ENCODE measurements at places on chromosomes 12 and 14.

DNA sequence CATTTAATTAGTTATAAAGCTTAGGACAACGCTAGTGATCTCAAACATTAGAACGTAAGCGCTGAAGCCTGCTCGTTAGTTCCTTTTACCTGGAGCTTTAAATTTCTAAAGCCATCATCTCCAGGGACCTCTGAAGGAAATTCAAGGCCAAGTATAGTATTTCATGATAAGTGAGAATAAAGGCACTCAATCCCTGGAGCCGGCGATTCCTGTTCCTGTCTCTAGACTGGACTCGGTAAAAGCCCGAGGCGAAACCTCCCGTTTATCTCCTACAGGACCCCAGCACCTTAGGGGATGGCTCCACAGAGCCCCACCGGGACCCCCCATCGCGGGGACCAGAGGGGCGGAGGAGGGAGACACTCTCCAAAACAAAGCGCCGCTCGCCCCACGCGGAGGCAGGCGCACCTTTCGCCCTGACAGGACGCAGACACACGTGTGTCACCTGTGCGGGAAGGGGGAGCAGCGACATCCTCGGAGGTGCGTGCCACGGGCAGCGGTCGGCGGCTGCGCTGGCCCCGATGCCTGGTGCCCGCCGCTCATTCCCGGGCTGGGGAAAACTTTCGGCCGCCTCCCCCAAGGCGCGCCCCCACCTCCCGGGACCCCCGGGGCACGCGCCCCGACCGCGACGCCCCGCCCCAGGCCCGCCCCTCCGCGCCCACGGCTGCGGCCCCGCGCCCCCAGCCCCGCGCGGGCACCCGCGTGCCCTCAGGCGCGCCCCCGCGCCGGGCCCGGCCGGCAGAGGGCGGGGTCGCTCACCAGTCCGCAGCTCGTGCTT lies 678 bp downstream of the RPS6KA5 start:
- no peak overlapping the region for H3K4me3 ChIP-seq
- H3K36me3 ChIP-seq, result no peaks in the 10 kb centered on the region
- DNase-seq, result peak; percentile 72

DNA sequence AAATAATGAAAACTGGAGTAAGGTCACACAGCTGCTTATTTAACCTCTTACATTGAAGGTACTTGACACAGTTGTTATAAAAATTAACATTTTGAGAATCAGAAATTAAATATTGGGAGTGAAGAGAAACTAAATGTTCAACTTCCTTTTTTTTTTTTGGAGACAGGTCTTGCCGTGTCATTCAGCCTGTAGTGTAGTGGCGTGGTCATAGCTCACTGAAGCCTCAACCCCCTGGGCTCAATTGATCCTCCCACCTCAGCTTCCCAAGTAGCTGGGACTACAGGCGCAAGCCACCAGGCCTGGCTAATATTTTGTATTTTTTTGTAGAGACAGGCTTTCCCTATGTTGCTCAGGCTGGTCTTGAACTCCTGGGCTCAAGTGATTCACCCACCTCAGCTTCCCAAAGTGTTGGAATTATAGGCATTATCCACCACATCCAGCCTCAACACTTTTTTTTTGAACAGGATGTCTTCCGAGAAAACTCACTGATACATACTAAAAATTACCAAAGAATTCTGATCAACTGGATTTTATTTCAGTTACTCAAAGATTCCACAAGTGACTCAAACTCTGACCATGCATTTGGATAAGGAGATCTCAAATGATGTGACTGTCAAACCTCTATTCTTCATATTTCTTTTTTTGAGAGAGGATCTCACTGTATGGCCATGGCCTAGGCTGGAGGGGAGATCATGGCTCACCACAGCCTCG lies 35.4 kb downstream of the SGPP1 start:
- H3K4me3 ChIP-seq, result no peak overlapping the region
- H3K36me3 ChIP-seq, result no peaks in the 10 kb centered on the region
- no peak for DNase-seq
- no peak overlapping the region for H3K27ac ChIP-seq
- H3K4me1 ChIP-seq, result no peaks in the 10 kb centered on the region

DNA sequence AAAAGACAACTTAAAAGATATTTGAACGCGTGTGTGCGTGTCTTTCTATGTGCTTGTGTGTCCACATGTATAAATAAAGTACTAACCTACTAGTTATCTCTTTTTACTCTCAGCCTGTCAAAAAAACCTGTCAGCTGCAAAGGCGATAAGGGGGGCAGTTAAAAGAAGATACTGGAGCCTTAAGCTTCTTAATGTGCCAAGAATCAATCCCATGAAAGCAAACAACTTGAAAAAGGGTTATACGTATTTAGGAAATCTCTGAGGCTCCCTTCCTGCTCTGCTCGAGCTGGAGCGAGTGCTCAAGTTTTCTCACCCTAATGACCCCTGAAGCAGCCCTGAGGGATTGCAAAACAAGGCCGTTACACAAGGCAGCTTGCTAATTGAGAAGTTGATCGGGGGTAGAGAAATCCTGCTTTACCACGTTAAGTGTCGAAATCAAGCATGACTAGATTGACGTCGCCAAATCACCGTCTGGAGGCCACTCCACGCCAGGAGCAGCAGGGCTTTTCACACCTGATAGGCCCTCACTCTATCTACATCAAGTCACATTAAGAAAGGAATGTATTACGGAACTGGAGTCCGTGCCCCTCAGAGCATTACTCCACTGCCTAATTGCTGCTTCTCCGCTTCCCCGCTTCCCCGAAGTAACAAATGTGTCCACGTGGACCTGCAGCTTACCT lies 32.4 kb downstream of the LMO3 start:
- no peaks in the 10 kb centered on the region for H3K27me3 ChIP-seq
- no peaks in the 10 kb centered on the region for H3K4me1 ChIP-seq
- H3K36me3 ChIP-seq, result no peaks in the 10 kb centered on the region
- H3K27ac ChIP-seq, result no peak overlapping the region

DNA sequence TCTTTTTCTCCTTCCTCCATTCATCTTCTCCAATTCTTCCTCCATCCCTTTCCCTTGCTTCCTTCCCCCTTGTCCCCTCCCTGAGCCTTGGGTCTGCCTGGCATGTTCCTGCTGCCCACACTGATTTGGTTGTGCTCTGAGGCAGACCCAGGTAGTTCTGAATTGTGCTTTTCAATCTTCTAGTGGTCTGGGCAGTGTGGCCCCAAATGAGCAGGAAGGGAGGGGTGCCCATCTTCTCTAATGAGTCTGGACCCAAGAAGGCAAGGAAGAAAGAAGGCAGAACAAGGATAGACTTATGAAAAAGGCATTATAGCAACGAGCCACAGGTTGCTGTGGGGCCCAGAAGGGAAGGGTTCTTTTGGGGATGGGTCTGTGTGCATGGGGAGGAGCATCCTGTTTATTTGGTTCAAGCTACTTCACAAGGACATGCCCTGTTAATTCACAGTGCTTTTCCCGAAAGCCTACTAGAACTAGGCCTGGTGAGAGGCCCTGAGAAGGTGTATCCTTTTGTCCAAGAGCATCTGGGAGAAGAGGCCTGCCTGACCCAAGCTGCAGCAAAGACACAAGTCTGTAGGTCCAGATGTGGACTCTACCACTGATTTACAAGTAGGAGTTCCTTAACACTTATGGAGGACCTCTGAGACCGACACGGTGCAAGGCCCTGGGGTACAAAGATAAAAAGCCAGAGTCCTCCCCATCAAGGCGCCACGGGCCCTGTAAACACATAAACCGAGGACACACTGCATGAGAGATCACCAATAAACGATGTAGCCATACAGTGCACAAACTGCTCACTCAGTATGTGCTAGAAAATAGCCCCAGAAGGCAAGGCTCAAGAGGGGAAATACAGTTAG lies 1.1 kb upstream of the SUSD6 start:
- peaks cover 48% of the 10 kb centered on the region for H3K4me1 ChIP-seq
- no peaks in the 10 kb centered on the region for H3K27me3 ChIP-seq

DNA sequence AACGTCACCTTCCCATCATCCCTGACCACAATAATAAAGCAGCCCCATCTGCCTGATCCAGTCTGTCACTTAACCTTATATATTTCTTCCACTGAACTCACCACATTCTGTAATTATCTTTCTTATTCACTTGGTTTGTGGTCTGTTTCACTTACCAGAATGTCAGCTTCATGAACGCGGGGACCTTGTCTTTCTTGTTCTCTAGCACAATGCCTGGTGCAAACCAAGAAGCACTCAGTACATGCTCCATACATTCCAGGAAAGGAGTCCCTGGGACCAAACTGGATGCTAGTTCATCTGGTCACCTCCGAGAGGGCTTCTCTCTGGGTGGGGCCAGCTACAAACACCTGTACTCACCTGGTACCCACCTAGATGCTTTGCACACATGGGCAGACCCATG lies 17.4 kb upstream of the ANKRD33 start:
- no peaks in the 10 kb centered on the region for H3K36me3 ChIP-seq
- no peak overlapping the region for H3K4me3 ChIP-seq
- H3K27me3 ChIP-seq, result peaks cover 67% of the 10 kb centered on the region
- H3K27ac ChIP-seq, result no peak overlapping the region
- no peak for DNase-seq

- no peaks in the 10 kb centered on the region for H3K36me3 ChIP-seq
- DNase-seq, result no peak
- H3K27ac ChIP-seq, result no peak overlapping the region
- no peak overlapping the region for H3K4me3 ChIP-seq
- no peaks in the 10 kb centered on the region for H3K27me3 ChIP-seq
These were observed 163.3 kb upstream of the NTF3 start for GRCh38 chr12:5268424-5269210.

DNA sequence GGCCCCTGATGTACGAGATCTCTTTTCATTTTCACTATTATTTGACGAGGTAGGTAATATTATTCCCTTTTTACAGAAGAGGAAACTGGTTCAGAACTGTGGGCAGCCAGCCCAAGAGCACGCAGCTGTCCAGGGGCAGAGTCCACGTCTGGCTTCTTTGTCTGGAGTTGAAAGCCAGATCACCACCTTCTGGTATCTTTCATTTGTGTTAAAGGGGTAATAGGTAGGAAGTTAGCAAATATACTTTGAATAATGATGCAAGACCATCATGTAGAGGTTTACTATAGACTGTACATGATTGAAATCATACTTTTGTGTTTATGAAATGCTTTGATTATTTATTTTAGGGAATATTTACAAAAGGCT lies 144.1 kb upstream of the AMIGO2 start:
- peak overlapping the region; percentile 50 for H3K27ac ChIP-seq
- H3K27me3 ChIP-seq, result no peaks in the 10 kb centered on the region
- peaks cover 10% of the 10 kb centered on the region for H3K36me3 ChIP-seq
- DNase-seq, result peak; percentile 32
- peak overlapping the region; percentile 33 for H3K4me3 ChIP-seq

DNA sequence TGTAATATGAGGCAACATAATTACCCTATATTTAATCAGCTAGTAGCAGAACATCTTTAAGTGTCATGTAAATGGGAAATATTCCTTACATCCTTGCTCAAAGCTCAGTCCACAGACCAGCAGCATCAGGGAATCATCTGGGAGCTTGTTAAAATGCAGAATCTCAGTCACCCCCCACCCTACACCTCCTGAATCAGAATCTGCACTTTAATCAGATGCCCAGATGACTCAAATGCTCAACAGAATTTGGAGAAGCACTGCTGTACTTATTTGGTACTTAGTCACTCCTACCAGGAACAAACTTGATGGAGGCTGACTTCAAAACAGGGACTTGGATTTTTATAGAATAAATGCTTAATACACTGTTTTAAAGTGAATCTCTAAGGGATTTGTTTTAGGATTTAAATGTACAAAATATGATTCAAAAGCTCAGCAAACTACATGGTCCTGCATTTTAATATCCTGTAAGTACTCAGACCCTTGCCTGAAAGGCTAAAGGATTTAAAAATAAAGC lies 96.5 kb downstream of the ARMH4 start:
- H3K27ac ChIP-seq, result no peak overlapping the region
- H3K4me3 ChIP-seq, result no peak overlapping the region
- no peak for DNase-seq
- no peaks in the 10 kb centered on the region for H3K36me3 ChIP-seq

DNA sequence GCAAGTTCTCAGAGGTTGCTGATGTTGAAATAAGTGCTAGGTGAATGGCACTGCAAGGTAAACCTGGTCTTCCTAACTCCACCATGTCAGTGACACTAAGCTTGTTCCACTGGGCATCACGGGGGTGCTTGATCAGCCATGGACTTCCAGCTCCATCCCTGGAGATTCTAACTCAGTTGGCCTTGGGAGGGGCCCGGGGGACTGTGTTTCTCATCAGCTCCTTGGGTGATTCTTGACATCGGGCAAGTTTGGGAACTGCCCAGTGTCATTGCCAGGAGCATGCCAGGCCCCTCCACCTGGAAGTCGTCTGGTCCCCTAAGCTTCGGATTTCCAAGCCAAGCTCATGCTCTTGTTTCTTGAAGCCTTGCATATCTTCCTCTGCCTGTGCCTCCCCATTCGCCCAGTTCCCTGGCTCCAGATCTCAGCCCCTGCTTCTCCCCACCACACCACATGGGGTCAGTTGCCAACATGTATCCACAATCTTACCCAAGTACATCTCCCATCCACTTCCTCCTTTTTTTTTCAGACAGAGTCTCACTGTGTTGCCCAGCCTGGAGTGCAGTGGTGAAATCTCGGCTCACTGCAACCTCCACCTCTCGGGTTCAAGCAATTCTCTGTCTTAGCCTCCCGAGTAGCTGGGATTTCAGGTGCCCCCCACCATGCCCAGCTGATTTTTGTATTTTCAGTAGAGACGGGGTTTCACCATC lies 30.7 kb upstream of the RFLNA start:
- H3K27ac ChIP-seq, result no peak overlapping the region
- H3K4me1 ChIP-seq, result peaks cover 7% of the 10 kb centered on the region

- no peaks in the 10 kb centered on the region for H3K36me3 ChIP-seq
- H3K27ac ChIP-seq, result peak overlapping the region; percentile 78
- no peak for DNase-seq
- H3K4me3 ChIP-seq, result no peak overlapping the region
These were observed 98.9 kb upstream of the PLEKHA5 start for GRCh38 chr12:19030603-19031002.

DNA sequence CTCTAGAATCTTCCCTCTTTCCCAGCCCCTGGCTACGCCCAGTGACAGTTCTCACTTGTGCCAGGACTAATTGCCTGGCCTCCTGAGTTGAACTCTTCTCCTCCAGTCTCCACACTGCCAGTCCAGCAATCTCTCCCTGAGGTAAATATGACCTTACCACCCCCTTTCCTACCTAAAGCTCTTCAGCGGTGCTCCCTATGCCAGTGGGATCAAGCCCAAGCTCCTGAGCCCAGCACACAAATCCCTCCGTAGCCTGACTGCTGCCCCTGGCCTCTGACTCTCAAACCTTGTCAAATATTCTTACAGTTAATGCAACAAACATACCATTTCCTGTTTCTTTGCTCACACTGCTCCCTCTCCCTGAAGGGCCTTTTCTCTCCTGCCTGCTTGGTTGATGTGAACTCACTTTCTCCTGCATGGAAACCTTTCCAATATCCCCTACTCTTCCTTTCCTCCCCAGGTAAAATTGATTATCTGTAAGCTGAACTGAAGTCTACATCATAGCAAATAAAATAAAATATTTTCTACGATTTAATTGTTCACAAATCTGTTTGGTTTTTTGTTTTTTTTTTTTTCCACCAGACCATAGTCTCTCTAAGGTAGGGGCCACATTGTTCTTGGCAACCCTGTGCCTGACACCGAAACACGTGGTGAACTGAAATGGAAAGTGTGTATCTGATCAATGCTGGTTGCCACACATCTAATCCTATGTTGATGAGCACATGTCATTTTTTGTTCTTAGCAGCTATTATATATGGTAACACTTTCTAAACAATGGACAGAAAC lies 147.5 kb downstream of the SLC38A6 start:
- H3K4me3 ChIP-seq, result no peak overlapping the region
- no peak for DNase-seq
- peak overlapping the region; percentile 1 for H3K27ac ChIP-seq
- no peaks in the 10 kb centered on the region for H3K27me3 ChIP-seq
- H3K4me1 ChIP-seq, result peaks cover 11% of the 10 kb centered on the region
